ENCODE measurements at places on chromosomes 7 and 10.

- DNase-seq: no peak
Observed at GRCh38 chr7:95794917-95795515, 22.7 kb downstream of the DYNC1I1 start.

GRCh38 chr7:123944395-123944794 is 19.4 kb downstream of the SPAM1 start:
- DNase-seq: no peak

DNA sequence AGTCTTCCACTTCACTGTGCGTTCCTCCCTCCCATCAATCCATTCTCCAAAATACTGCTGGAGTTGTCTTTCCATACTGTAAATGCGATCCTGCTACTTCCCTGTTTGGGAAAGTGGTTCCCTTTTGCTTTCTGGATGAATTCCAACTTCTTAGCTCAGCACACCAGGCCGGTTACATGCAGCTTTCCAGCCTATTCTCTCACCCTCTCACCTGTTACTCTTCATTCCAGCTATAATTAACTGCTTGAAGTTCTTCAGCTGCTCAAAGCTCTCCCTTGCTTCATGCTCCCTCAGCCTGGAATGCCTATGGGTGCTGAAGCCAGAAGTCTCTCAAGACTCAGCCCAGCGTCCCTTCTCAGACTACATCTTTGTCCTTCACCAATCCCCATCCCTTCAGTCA is 6.0 kb upstream of the ZNRF2 start:
- DNase-seq: no peak

- peak; percentile 6 for DNase-seq
Observed at GRCh38 chr10:88092973-88093372, 229.5 kb downstream of the PTEN start.

GRCh38 chr7:50745835-50746234 is 36.9 kb downstream of the GRB10 start:
- DNase-seq: no peak

- DNase-seq: no peak
Observed at GRCh38 chr10:109931163-109931562, 7.9 kb upstream of the XPNPEP1 start.

GRCh38 chr7:31466036-31466435 is 47.9 kb upstream of the ITPRID1 start:
- no peak for DNase-seq

- no peak for DNase-seq
Observed at GRCh38 chr10:77501152-77501845, 136.3 kb downstream of the KCNMA1 start.

- no peak for DNase-seq
Observed at GRCh38 chr10:64708884-64709681, 1187.9 kb downstream of the REEP3 start.

- no peak for DNase-seq
Observed at GRCh38 chr7:127817466-127817865, 165.5 kb downstream of the SND1 start.

DNA sequence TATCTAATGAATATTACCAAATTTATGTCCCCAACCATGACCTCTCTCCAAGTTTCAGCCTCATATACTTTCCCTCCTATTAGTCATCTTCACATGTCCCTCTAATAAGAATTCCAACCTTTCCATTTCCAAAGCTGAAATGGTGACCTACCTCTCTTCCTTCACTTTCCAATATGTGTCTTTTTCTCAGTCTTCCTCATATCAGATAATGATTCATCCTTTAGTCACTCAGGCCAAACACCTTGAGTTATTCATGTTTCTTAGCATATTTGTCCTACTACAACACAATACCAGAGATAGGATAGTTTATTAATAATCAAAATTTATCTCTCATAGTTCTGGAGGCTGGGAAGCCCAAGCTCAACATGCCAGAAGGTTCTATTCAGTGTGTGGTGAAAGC is 318.5 kb upstream of the ZWINT start:
- DNase-seq: no peak

- DNase-seq: no peak
Observed at GRCh38 chr10:24405635-24406034, 196.7 kb downstream of the KIAA1217 start.

GRCh38 chr10:7787150-7787856 is 490 bp downstream of the KIN start:
- no peak for DNase-seq

- no peak for DNase-seq
Observed at GRCh38 chr10:113953505-113954272, 90.0 kb upstream of the ADRB1 start.

DNA sequence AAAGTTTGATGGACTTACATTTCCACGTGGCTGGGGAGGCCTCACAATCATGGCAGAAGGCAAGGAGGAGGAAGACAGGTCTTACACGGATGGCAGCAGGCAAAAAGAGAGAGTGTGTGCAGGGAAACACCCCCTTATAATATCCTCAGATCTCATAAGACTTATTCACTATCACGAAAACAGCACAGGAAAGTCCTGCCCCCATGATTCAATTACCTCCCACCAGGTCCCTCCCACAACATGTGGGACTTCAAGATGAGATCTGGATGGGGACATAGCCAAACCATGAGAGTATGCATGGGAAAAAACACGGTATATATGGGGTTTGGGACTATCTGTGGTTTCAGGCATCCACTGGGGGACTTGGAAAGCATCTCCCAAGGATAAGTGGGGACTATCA is 78.0 kb downstream of the PLXNA4 start:
- no peak for DNase-seq

- no peak for DNase-seq
Observed at GRCh38 chr7:112023282-112023681, 182.9 kb downstream of the DOCK4 start.

DNA sequence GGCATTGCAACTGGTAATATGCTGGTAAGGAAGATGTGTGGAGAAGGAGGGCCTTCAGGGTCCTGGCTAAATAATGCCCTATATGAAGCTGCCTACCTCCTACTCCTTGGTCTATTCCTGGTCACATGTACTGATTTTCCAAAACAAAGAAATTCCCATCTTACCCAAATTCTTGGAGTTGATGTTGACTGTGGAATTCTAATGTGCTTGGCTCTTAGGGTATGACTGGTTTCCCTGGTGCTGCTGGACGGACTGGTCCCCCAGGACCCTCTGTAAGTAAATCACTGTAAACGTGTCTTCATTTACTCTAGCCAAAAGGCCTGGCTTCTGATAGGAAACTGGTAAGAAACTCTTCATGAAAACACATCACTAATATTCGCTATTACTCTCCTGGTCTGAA is 27.0 kb downstream of the COL1A2 start:
- DNase-seq: no peak

- DNase-seq: no peak
Observed at GRCh38 chr10:121378251-121378801, 219.9 kb downstream of the FGFR2 start.

GRCh38 chr10:627032-627992 is 62.2 kb downstream of the DIP2C start:
- DNase-seq: no peak

GRCh38 chr10:97798958-97799610 is 27.3 kb upstream of the SFRP5 start:
- no peak for DNase-seq

GRCh38 chr7:106566672-106567071 is 94.3 kb downstream of the CCDC71L start:
- no peak for DNase-seq

DNA sequence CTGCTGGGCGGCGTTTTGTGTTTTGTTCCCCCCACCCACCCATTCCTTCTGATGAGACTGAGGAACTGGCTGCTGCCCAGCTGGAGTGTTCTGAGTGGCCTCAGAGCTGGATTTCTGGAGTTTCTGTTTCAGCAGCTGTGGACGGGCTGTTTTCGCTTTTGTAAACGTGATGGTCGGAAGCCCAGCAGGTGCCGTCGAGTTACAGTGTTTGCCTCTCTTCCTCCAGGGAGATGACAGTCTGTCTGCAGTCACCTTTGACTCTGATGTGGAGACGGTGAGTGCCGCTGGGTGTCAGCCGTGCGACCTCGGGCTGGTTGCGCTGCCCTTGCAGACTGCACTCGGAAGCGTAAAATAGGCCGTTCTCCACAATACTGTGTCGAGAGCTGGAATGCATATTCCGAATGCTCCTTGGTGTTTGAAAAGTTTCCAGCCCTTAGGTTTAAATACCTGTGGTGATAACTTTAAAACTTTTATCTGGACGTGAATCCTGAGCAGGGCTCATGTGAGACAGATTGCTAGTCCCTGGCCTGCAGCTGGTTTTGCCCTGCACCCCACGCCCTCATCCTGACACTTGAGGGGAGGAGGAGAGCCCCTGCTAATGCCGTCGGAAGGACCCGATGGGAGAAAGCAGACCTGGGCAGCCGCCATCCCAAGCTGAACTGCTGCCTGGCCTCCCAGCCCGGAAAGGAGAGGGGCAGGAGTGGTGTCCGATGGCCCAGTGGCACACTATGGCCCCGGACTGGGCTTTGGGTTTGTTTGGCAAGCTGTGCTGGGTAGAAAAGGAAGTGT is 8.3 kb downstream of the IQCE start:
- DNase-seq: peak; percentile 32

DNA sequence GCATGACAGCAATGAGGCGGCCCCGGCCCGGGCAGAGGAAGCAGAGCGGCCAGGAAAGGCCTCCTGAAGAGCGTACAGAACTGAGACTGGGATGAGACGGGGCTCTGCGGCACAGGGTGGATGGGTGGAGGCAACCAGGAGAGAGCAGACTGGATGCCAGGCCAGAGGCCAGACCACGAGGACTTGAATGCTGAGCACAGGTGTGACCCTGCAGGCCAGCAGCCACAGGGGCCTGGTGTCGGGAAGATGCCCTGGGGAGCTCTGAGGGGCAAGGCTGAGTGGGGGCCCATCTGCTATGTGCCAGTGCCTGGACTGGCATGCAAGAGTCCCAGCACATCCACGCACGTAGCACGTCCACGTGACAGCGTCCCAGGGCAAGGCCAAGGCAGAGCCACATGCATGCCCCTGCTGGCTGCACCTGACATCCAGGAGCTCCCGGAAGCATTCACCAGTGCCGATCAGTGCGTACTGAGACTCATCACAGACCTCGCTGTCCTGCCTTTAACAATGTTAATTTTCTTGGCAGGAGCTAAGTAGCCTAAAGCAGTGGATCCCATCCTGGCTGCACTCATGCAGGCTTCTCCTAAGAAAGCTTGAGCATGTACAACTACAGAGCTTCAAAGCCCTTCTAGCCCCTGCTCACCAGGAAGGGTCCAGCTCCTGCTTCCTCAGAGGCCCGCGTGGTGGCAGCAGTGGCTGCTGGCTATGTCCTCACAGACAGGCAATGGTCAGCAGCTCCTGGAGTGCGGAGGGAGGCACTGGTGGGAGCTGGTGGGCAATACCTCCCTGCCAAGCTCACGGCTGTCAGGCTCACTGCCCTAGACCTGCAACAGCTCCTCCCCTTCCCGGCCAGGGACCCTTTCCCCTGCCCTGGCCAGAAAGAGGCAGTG is 18.0 kb downstream of the GRID1 start:
- no peak for DNase-seq

- no peak for DNase-seq
Observed at GRCh38 chr10:129694691-129695243, 227.7 kb downstream of the MGMT start.

DNA sequence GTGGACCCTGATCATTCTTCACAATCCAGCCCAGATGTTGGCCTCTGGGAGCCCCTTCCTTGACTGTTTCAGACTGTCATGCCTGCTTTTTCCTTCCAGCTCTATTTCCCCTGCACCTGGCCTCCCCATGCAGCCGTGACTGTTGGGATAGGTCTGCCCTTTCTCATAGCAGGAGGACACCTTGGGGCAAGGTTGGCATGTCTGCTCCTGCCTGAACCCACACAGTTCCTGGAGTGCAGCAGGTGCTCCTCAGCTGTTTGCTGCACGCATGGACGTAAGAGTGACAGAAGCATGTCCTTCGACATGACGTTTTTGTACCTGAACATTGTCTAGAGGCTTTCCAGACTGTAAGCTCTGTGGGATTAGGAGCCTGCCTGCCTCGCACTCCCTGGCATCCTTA is 24.0 kb downstream of the POR start:
- no peak for DNase-seq

- no peak for DNase-seq
Observed at GRCh38 chr10:124497196-124497881, 35.7 kb downstream of the LHPP start.

DNA sequence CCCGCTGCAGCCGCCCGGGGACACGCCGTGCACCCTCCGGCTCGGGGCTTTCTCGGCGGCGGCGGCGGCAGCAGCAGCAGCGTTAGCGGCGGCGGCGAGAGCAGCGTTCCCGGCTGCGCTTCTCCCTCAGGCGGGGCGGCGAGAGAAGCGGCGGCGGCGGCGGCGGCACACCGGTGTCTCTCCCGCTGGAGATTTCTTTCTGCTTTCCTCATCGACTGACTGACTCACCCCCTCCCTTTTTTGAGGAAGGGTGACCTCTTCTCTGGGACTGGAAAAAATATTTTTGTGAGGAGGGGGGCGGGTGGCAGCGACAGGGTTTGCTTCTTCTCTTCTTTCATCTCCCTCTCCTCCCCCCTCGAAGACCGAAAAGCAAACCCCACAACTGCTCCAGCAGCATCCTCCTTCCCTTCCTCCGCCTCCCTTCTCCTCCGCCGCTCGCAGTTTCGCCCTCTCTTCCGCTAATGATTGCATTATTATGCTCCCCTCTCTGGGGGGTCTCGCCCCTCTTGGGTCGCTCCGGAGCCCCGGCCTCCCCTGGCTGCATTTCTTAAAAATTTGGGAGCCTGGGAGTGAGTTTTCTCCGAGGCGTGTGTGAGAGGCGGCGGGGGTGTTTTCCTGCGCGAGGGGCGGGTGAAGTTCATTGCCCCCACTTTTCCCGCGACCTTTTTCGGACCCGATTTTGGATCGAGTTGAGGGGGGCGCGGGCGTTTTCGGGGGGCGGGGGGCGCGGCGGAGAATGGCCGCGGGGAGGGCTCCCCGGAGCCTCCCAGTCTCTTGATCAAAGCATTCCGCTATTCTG is 411 bp downstream of the AUTS2 start:
- DNase-seq: no peak

- DNase-seq: no peak
Observed at GRCh38 chr10:103881416-103882284, 26.3 kb upstream of the SH3PXD2A start.

- no peak for DNase-seq
Observed at GRCh38 chr7:1691601-1692514, 21.8 kb downstream of the ELFN1 start.

DNA sequence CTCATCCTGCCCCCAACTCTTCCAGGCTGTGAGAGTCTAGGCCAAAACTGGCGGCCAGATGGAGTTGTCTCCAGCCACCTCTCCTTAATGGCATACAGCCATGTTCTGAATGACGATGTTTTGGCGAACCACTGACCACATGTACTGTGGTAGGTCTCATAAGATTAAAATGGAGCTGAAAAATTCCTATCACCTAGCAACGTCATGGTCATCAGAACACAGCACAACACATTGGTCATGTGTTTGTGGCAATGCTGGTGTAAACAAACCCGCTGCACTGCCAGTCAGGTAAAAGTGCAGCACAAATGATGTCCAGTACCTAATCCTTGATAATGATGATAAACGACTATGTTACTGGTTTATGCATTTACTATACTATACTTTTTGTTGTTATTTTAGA is 290.0 kb upstream of the MKI67 start:
- DNase-seq: no peak

- no peak for DNase-seq
Observed at GRCh38 chr7:106545275-106545674, 115.7 kb downstream of the CCDC71L start.

Measured in activated CD4-positive, alpha-beta T cell treated with anti-CD3 and anti-CD28 coated beads, Interleukin-2, amount 50 U/mL, for 1 hour (primary cell).